AG10803 (cell line): ENCODE measurements at places on chromosomes 1 and 21.

- no peak for DNase-seq
These were observed 98.9 kb upstream of the RGS18 start for GRCh38 chr1:192059407-192059806.

- DNase-seq = peak; percentile 44
These were observed 86.3 kb downstream of the ACBD6 start for GRCh38 chr1:180415985-180416633.

GRCh38 chr1:220791285-220791684 is 4.6 kb downstream of the MTARC1 start:
- no peak for DNase-seq

DNA sequence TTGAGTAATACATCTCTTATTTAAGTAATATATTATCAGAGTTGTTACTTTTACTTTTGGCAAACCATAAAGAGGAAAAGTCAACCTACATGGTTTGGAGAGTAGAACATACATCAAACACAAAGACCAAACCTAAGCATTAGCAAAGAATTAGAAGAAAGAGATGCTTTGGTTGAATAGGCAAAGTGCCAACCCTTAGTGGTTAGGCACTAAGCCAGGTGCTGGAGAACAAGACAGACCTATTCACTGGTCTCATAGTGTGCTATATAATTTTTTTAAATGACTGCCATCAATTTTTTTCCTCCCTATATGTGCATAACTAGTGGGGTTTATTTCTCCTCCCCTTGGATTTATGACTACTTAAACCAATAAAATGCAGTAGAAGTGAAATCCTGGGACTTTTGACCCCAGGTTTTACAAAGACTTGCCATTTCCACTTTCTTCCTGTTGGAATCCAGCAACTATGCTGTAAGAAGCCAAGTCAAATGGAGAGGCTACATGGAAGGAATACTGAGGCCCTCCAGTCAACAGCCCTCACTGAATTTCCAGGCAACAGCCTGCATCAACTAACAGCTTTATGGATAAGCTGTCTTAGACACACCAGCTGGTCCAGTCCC is 69.8 kb upstream of the HAO2 start:
- DNase-seq = peak; percentile 60

DNA sequence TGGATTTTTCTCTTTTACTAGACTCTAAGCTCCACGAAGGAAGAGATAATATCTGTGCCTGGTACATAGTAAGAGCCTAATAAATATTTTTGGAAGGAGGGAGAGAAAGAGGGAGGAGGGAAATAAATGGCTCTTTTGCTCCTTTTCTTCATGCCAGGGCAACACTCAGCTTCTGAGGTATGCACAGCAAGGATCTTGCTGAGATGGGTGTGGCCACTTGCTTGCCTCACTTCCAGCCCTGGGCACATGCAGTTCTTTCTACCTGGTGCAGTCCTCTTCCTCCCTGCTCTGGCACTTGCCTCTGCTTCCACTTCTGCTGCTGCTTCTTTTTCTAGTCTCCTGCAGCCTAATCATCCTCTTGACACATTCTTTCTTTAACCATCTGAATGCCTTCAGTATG is 148.1 kb downstream of the FGGY start:
- DNase-seq = peak; percentile 69

DNA sequence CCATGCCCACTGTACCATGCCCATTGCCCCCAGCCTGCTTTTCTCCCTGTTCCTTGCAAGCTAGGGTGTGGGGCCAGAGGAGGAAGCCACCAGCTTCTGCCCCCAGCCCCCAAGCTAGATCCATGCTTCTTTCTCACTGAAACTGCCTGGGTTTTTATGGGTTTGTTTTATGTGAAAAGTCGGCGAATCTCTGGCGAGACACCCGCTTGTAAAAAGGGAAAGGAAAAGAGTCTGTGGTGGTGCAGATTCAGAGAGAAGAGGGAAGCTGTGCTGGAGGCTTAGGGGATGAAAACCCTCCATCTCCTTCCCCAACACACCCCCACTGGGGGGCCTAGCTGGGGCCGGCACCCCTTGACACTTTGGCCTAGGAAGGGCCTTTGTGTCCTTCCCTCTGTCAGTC is 26.2 kb downstream of the GRHL3 start:
- DNase-seq = no peak

DNA sequence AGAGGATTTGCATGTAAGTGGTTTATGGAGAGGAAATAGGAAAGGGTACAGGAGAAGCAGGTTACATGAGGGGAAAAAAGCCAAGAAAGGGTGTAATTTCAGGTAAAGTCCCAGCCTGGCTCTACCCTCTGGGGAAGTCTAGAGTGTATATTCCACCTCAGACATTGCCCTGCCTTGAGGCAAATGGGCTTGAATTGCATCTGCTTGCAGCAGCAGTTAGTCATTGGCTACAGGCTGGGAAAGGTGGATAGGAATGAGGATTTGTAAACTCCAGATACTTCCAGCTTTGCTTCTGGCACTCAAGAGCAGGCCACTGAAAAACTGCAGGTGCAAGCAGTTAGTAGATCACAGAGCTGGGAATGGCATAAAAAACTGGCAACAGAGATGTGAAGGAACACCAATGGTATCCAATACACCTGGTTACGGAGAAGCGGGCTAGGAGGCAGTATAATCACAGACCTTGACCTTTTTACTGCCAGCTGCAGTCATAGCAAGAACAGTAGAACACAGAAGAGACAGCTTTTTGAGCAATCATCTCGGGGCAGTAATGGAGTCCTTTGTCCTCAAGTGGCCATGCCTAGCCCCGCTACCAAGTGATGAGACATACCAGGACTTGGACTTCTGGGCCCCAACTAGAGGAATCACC is 226.9 kb upstream of the NRIP1 start:
- no peak for DNase-seq

DNA sequence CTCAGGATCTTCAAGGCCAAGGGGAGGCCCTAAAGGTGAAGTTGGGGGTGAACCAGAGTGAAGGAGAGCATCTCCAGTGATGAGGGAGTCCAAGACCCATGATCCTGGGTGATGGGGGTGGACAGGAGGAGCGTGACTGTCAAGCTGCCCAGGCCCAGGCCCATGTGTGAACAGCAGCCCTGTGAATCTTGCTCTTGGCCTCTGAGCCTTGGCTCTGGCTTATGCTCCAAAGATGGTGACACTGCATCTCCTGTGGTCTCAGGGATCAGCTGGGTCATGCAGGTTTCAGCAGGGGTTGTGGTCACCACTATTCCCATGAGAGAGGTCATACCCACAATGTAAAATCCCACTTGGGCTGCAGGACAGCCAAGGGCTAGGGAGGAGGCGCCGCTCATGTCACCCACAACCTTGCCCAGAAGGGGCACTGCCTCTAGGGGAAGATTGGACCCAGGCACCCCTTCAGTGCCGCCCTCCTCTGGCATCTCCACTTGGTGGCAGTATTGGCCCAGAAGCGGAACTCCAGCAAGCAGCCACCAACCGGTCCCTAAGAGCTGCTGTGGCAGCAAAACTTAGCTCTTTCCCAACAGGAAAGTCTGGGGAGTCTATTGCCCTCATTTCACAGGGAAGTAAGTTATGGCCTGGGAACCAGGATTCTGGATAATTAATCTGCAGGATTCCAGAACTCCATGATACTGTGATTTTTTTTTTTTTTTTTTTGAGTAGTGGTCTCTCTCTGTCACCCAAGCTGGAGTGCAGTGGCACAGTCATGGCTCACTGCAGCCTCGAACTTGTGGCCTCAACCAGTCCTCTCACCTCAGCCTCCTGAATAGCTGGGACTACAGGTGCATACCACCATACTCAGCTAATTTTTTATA is 7.5 kb upstream of the WNT3A start:
- DNase-seq = peak; percentile 72

GRCh38 chr21:32055305-32055704 is 182.5 kb downstream of the HUNK start:
- DNase-seq = peak; percentile 26

GRCh38 chr1:60825593-60825992 is 256.8 kb upstream of the NFIA start:
- no peak for DNase-seq

GRCh38 chr21:33938381-33938780 is 22.8 kb upstream of the ATP5PO start:
- no peak for DNase-seq

DNA sequence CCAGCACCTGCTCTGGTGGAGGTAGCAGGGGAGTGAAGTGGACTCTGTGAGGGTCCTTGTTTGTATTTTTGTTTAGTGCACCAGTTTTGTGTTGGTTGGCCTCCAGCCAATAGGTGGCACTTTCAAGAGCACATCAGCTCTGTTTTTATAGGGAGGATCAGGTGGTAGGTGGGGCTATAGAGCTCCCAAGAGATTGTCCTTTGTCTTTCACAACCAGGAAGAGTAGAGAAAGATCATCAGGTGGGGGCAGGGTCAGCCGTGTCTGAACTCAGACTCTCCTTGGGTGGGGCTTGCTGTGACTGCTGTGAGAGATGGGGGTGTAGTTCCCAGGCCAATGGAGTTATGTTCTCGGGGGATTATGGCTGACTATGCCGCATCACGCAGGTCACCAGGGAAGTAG is 159.8 kb downstream of the ZNF326 start:
- DNase-seq = no peak

DNA sequence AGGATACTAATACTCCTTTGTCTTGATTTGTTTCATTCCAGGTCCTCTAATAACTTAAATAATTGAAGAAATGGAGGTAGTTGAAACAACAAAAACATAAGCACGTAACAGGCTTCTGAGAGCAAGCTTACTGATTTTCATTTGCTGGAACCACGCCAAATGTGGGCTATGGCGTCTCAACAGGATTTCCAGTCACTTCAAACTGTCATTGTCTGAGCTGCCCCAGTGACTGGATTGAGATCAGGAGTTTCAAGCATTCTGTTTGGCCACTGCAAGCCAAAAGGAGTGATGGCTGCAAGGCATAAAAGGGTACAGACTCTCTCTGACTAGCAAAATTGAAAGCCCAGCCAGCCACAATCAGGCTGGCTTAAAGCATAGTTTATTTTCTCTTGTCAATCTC is 289.9 kb downstream of the DPYD start:
- DNase-seq = no peak
